Frontal cortex (tissue), 4 donors: ENCODE measurements at places on chromosomes 1 and 21.

DNA sequence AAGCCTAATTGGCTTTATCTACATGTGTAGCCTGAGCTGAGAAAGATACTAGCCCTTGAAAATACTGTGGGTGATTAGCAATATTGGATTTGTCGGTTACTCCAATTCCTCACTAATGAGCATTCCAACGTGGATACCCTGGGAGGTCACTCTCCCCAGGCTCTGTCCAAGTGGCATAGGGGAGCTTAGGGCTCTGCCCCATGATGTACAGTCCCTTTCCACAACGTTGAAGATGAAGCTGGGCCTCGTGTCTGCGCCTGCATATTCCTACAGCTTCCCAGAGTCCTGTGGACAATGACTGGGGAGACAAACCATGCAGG, 2.6 kb downstream of the RCC1 start:
- no peak for DNase-seq

DNA sequence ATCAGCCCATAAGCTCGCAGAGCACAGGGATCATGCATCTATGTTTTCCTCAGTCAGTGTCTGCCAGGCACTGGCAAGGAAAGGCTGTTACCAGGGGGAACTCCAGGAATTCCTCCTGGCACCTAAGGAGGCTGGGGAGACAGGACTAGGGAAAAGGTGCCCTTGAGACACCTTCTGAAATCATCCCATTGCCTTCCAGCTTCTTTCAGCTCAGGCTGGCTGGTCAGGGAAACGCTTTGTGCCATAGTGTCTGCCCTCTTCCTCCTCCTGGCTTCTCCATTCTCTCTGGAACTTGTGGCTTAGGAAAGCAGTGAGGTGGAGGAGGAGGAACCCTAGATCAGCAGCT, 13.8 kb downstream of the LMNA start:
- DNase-seq: no peak

- no peak for DNase-seq
Observed at GRCh38 chr1:11746092-11746491, 10.2 kb downstream of the AGTRAP start.

- DNase-seq: no peak
Observed at GRCh38 chr1:154911691-154912550, 24.6 kb downstream of the PMVK start.

DNA sequence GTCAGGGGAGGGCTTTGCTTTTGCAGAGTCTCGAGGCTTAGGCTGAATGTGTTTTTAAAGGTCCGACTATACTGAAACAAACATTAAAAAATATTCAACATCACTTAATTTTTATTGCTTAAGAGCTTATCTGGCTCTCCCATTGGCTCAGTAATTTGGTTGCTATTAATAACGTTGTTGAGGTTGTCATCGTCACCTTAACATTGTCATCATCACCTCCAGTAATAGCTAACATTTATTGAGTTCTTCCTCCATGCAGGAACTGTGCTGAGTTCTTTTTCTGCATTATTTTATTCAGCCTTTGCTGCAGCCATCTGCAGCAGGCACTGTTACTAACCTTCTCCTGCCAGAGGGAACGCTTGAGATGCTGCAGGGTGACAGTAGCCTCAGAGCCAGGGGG, 40.1 kb downstream of the ADARB1 start:
- DNase-seq: no peak

DNA sequence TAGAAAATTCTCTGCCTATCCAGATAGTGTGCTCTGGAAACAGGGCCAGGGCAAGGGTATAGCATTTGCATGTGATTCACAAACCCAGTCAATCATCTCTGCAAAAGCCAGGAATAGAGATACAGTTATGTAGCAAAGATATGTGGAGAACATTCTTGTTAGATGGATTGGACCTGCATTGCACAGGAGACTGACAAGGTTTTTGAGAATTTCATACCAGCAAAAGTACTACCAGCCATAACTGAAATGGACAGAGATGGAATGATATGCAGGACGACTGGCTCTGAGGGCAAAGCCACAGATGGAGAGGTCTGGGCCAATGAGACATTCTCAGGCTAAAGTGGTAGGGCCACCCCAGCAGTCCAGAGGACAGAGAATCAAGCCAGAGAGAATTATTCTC, 24.7 kb downstream of the SCMH1 start:
- DNase-seq: no peak
